ELR (cell line): ENCODE measurements at places on chromosomes 16 and 17.
A peak's percentile ranks its signal among the peaks of the same experiment; 100 is the strongest.

- no peak for DNase-seq
These were observed 43.7 kb downstream of the SNX11 start for GRCh38 chr17:48151220-48151619.

DNA sequence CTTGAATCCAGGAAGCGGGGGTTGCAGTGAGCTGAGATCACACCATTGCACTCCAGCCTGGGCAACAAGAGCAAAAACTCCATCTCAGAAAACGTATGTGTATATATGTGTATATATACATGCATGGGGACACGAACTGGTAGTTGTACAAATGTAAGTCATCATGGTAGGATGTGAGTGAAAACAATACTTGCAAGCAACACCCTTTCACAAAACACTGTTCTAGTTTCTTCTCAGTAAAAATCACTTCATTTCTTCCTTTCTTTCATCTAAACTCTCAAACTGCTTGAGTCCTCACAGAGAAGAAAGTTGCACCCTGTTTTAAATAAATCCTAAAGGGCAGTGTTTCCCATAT is 51.8 kb downstream of the METTL16 start:
- DNase-seq, result no peak

GRCh38 chr17:79666111-79666510 is 55.3 kb upstream of the RBFOX3 start:
- no peak for DNase-seq

GRCh38 chr17:80173126-80173525 is 3.3 kb downstream of the CARD14 start:
- DNase-seq, result no peak

- peak; percentile 39 for DNase-seq
These were observed 223.6 kb upstream of the CIBAR2 start for GRCh38 chr16:85335584-85336491.

- DNase-seq, result no peak
These were observed 64.3 kb downstream of the CENPV start for GRCh38 chr17:16288860-16289571.

DNA sequence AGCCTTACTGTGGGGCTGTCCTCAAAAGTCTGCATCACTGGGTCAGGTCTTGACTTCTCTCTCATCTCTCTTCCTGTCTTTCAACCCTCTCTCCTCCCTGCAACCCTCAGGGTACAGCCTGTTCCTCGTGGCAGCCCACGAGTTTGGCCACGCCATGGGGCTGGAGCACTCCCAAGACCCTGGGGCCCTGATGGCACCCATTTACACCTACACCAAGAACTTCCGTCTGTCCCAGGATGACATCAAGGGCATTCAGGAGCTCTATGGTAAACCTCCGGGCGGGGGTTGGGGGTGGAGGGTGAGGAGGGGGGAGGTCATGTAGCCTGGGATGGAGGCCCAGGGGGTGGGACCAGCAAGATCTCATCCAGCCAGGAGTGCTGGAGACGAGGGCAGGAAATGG is 12.7 kb downstream of the MMP2 start:
- DNase-seq, result no peak

DNA sequence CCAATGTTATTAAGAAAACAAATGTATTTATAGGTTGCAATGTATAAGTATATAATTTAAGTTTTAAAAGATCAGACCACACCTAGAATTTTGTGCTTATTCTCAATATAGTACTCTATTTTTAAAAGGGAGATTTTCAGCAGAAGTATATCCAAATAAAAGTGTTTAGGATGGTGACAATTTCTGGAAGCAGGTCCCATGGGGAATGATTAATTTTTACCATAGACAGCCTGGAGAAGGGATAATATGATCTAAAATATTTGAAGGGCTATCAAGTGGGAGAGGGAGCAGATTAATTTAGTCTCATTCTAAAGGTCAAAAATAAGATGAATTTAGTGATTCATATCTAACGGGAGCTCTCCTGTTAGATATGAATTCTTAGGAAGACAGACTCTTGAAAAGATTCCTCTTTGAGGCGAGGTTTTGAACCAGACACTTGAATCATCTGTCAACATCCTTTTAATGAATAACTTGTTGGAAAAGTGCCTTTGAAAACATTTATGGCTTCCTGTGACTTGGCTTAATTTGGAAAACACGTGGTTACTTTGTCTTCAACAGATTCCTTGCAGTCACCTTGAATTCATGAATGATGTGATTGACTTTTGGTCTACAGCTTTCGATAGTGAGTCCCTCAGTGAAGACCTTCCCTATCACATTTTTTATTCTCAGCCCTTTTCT is 29.3 kb upstream of the SMIM36 start:
- DNase-seq, result peak; percentile 37

DNA sequence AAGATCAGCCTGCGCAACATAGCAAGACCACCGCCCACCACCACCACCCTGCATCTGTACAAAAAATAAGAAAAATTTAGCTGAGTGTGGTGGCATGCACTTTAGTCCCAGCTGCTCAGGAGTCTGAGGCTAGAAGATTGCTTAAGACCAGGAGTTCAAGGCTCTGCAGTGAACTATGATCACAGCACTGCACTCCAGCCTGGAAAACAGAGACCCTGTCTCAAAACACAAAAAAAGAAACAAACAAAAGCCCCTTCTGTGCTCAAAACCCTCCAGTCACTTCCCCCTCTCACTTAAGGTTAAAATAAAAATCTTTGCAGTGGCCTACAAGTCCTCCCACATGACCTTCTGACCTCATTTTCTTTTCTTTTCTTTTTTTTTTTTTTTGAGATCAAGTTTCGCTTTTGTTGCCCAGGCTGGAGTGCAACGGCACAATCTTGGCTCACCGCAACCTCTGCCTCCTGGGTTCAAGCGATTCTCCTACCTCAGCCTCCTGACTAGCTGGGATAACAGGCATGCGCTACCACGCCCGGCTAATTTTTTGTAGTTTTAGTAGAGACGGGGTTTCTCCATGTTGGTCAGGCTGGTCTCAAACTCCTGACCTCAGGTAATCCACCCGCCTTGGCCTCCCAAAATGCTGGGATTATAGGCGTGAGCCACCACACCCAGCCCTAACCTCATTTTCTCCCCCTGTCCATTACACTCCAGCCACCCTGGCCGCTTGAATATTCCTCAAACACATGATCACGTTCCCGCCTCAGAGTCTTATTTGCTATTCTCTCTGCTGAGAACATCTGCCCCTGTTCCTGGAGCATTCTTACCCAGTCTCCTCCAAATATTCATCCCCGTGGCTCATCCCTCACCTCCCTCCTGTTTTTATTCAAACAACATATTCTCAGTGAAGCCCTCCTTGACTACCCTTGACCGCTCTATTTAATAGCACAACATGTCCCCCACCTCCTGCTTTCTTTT is 126.6 kb upstream of the MED13 start:
- no peak for DNase-seq

DNA sequence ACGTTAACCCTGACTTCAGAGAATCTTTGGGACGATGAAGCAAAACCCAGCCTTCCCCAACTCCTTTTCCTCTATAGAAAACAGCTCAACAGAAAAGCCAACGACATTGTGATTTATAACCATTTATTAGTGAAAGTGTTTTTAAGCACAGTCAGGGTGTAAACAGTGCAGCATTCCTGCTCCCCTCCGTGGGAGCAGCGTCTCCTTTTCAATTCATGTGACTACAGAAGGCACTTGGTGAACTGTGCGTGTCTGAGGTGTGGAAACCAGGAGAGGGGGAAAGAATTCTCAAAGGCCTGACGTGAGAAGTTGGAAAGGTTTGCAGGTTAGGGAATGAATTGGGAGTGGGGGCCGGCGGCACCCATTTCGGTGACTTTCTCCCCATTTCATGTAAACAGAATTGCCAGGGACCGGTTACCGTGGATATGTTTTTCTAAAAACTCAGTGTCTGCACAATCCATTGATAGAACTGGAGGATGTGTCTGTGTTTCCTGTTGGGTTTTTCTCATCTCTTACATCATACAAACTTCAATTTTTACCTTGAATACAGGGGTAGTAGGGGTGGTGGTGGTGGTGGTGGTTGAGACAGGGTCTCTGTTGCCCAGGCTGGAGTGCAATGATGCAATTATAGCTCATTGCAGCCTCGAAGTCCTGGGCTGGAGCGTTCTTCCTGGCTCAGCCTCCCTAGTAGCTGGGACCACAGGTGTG is 53.1 kb downstream of the NDE1 start:
- DNase-seq, result no peak

- peak; percentile 58 for DNase-seq
These were observed 360.7 kb downstream of the PMP22 start for GRCh38 chr17:14904386-14904785.

DNA sequence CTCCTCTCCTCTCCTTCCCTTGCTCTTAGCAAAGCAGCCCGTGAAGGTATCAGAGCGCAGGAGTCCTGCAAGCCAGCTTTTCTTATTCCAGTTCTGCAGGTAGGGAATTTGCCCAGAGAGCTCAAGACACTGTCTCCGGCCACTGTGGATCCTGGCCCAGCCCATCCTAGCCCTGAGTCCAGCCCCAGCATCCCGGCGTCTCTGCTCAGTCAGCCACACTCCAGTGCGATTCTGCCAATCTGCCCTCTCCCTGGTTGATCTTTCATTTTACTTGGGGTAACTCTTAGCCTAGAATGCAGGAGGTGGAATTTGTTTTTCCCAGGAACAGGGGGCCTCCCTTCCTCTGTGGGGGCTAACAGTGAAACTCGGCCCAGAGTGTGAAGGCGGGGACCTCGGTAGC is 176.9 kb upstream of the GSE1 start:
- DNase-seq, result no peak

GRCh38 chr17:47205419-47205963 is 3.7 kb upstream of the MYL4 start:
- peak; percentile 35 for DNase-seq

DNA sequence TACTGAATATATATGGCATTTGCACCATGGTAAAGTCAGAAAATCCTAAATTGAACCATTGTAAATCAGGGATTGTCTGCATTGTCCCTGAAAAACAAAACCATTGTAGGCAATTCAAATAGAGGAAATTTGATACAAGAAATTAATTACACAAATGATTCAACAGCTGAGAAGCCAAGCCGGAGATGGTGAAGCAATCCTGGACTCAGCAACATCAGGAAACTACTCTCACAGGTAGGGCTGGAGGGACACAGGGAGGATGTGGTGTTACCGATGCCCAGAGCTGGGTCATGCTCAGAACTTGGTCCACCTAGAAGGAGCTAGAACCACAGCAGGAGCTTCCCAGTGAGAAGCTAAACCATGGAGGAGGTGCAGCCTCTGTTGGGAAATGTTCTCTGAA is 18.5 kb upstream of the SCNN1B start:
- DNase-seq, result no peak

DNA sequence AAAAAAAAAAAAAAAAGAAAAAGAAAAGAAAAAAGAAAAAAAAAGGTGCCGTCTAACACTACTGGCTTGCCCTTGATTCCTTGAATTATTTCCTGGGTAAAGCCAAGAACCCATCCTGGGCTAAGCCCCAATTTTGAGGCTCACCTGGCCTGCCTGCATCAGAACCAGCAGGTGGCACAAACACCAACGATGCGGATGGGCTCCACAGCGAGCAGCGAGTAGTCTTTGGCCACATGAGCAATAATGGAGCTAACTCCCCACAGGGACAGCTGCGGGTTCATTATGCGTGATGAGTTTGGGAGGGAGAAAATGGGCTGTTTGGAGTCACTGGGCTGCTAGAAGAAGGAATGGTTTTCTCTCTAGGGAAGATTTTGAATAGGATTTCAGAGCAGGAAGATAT is 91.1 kb downstream of the ASIC2 start:
- no peak for DNase-seq

GRCh38 chr17:48925251-48925990 is 17.2 kb downstream of the UBE2Z start:
- DNase-seq, result no peak

- DNase-seq, result no peak
These were observed 58.8 kb downstream of the RPTOR start for GRCh38 chr17:80603396-80603795.

- DNase-seq, result no peak
These were observed 97.6 kb upstream of the HLF start for GRCh38 chr17:55167024-55167725.

- DNase-seq, result peak; percentile 78
These were observed 984 bp downstream of the CENPV start for GRCh38 chr17:16352303-16352666.

GRCh38 chr16:6558126-6558525 is 774.5 kb upstream of the RBFOX1 start:
- DNase-seq, result no peak

DNA sequence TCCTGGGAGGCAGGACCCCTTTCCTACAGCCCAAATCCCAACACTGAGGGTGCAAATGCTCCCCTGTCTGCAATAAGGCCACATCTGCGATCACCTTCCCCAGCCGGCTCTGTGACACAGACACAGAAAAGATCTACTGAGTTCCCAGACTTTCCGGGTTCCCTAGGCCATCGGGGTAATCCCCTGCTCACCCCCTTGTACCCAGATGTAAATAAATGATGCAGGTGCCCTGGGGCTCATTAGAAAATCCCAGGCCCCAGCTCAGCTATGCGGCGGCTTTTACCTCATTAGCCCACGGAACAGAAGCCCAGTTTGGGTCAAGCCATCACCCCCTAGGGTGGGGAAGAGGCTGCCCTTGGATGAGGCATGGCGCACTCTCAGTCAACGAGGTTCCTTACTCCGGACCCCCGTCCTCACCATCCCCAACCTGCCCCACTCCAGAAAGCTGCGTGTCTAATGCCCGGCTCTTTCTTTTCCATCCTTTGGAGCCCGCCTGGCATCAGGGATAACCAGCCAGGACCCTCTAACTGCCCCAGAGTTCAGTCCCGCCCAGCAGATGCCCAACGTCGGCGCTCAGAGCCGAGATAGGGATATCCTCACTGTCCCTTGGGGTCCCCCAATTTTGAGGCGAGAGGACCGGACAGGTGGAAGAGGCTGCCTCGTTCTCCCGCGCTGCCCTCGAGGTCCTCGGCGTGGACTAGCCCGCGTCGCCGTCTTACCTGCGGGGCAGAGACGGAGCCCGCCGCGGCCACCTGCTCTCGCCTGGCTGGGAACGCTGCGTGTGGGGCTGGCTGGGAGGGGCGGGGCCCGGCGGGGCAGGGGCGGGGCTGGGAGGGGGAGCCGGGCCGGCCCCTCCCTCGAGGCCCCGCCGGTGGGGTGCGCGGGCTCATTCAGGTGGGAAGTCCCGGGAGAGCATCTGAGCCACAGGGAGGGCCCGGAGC is at the start of gene ZNF385C:
ZNF385C (minus strand) TSS at position 783 of the 941 bp plus-strand sequence. CDS start 35,417 bp downstream, outside the sequence.
- DNase-seq, result no peak

- DNase-seq, result no peak
These were observed 8.6 kb upstream of the MSLN start for GRCh38 chr16:752007-752312.

- no peak for DNase-seq
These were observed 18.0 kb upstream of the NAGS start for GRCh38 chr17:43986225-43986981.

GRCh38 chr17:31609331-31609730 is 217.9 kb downstream of the RAB11FIP4 start:
- no peak for DNase-seq
